NCI-H1694 (cell line): ENCODE measurements at places on chromosomes 4 and X.

- DNase-seq: no peak
These were observed 329.4 kb downstream of the PDGFC start for GRCh38 chr4:156642161-156642560.

GRCh38 chrX:103663981-103664762 lies 22.3 kb downstream of the MORF4L2 start:
- no peak for DNase-seq

DNA sequence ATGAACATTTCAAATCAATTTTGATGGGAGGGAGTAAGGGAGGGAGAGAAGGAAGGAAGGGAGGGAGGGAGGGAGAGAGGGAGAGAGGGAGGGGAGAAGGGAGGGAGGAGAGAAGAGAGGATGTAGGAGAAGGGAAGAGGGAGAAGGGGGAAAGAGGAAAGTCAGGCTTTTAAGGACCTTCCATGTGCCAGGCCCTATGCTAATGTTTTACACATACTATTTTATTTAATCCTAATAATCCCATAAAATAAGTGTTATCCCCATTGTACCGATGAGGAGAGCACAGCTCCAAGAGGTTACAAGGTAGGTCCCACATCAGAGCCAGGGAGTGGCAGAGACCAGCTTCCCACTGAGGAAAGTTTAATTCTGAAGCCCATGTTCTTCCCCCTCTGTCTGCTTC lies 341.9 kb downstream of the RAB28 start:
- no peak for DNase-seq

DNA sequence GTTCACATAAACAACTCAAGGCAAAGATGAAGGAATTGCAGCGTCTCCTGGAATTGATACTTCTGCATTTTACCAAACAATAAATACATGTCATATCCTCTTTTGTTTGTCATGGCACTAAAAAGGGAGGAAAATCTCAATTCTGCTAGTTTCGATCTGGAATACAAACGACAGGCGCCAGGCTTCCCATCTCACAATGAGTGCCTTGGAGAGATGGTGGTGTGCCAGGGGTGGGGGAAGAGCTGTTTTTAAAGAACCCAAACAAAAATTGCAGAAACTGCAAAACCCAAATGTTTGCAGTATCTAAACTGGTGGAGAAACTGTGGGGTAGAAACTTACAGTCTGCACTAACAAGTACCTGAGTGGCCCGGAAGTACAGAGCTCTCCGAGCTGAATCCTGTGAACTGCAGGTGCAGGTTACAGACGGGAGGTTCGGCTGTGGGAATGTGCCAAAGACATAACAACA lies 53.0 kb upstream of the KLF3 start:
- DNase-seq: no peak

GRCh38 chrX:96683997-96684338 lies 674 bp upstream of the DIAPH2 start:
- DNase-seq: no peak

- DNase-seq: peak; percentile 64
These were observed 2.7 kb downstream of the CRMP1 start for GRCh38 chr4:5890063-5890727.
